Spinal cord (tissue), 10 donors: ENCODE measurements at places on chromosomes 12 and 14.
A peak's percentile ranks its signal among the peaks of the same experiment; 100 is the strongest.

- DNase-seq, result no peak
These were observed 153.8 kb downstream of the SLC35F4 start for GRCh38 chr14:57712102-57712501.

DNA sequence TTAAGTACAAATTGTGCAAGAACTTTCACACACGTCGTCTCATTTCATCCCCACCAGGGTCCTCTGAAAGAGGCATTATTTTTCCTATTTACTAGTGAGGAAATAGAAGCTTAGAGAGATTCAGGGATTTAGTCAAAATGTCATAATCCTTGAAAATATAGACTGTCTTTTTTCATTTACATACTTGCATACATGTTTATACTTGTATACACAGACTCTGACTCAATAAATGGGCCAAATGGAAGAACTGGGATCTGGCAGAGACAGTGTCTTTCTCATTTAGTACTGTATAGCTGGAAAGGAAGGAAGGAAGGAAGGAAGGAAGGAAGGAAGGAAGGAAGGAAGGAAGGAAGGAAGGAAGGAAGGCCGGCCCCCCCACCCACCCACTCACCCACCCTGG is 357.7 kb upstream of the SOX5 start:
- DNase-seq, result no peak

GRCh38 chr14:105201156-105201924 is 20.2 kb upstream of the NUDT14 start:
- no peak for DNase-seq

GRCh38 chr14:91232603-91233002 is 11.9 kb downstream of the GPR68 start:
- DNase-seq, result no peak

DNA sequence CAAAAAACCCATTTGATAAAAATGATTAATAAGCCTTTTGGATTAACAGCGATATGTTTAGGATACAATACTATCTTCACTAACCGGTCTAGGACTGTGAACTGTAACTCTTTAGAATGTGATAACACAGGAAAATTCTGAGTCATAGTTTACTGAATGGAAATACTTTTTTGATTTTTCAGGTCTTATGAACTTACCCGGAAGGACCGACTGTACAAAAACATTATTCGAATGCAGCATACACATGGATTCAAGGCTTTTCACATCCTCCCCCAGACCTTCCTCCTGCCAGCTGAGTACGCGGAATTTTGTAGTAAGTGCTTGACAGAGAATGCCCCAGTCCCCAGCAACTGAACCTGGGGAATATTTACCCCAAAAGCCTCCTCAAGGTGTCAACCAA is 29.0 kb downstream of the TTLL5 start:
- DNase-seq, result no peak

- DNase-seq, result peak; percentile 33
These were observed 44.8 kb downstream of the CPSF6 start for GRCh38 chr12:69284131-69284530.

GRCh38 chr12:93018610-93019009 is 89.5 kb upstream of the EEA1 start:
- DNase-seq, result no peak

DNA sequence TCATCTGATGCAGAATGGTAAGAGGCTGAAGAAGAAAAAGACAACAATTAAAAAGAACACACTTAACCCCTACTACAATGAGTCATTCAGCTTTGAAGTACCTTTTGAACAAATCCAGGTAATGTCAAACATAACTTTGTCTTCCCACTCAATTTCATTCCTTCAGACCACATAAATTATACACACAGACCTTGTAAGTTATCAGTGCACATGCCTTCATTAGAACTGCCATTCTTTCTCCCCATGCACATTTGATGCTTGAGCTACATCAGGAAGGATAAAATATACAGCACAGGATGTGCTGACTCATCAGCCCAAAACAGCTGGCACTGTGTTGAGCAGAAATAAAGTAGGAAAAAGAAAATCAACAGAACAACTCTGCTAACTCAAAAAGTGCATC is 246.7 kb downstream of the PAWR start:
- no peak for DNase-seq

- DNase-seq, result no peak
These were observed 41.7 kb downstream of the RASSF9 start for GRCh38 chr12:85794531-85794930.

- DNase-seq, result no peak
These were observed 31.3 kb upstream of the NR1H4 start for GRCh38 chr12:100442403-100442802.

DNA sequence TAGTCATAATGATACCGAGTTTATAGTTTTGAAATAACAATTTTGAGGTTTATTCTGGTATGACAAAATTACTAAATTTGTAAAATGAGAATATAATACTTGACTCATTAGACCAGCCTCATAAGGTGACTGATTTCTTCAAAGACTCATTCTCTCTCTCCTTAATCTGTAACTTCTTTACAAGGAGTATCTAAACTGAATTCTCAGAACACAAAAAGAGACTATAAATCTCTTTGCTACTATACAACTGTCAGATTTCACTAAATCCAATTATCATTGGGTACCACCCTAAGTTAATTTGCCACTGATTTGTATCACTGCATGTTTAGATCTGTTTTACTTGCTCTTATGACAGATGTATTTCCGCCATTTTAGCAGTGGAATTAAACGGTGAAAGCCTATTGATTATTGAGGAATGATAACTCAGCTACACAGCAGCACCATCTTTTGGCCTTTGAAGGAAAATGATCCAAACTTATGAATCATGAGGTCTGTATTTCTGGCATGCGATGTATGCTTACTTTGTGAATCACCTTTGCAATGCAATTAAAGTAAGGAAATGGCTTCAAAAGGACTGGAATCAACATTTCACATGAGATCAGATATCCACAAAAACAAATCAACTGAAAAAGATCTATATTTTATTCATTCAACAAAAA is 161.2 kb downstream of the RERGL start:
- no peak for DNase-seq

DNA sequence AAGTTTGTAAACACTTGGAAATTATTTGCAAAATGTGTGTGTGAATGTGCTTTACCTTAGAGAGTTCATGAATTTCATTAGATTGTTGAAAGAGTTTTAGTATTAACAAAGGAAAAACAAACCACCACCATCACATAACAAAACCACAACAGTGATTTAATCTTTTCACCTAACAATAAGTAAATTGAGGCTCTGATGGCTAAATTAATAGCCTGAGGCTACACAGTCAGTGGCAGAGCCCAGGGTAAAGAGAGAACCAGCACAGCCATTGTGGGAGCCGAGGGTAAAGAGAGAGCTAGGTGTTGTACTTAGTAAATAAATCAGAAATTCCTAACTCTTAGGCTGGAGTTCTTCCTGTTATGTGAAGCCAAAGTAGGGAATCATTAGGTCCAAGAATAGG is 51.2 kb upstream of the CAPRIN2 start:
- DNase-seq, result no peak

DNA sequence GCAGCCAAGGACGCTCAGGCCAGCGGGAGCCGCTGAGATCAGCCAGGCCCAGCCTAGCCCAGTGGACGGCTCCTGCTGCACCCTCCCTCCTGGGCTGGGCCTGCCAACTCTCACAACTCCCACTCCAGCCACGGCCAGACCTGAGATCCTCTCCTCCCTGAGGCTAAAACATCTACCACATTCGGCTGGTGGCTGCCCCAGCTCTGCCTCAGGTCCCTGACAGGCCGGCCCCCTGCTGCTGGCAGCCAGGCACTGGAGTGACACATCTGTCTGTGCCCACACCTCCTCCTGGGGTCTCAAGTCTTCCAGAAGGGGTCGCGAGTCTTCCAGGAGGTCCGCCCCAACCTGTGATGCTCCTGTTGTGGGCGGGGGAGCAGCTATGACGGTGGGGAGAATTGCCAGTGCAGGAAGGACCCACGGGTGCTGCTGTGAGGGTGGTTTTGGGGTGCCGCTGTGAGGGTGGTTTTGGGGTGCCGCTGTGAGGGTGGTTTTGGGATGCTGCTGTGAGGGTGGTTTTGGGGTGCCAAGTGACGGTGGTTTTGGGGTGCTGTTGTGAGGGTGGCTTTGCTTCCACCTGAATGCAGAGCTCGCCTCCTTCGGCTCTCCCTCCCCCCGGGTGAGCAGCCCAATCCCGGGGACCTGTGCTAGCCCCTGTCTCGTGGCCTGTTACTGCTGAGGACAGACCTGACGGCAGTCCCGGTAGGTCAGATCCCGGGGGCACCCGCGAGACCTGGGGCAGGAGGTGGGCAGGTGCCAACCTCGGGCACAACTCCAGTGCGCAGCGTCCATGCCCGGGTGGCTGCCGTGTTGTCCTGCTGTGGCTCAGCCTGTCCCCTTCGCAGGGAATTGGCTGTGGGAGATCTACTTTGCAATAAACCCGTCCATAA is 27.5 kb upstream of the C14orf180 start:
- no peak for DNase-seq

GRCh38 chr12:46886541-46887041 is 60.8 kb upstream of the SLC38A4 start:
- no peak for DNase-seq

- no peak for DNase-seq
These were observed 75.4 kb downstream of the PAPLN start for GRCh38 chr14:73312687-73313086.

DNA sequence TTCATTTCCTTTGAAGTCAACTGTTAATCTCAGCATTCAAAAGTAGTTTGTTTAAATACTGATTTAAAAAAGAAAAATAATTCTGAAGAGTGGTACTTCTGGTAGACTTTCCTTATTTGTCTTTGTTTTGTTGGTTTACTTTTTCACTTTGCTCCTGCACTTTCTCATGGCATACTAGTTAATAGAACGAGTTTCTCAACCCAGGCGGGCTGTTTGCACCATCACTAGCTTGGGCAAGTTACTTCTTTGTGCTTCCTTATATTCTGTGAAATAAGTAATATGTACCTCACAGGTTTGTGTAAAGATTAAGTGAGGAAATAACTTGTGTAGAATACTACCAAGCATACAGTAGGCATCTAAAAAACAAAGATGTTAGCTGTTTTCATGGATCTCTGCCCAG is 45.5 kb downstream of the SLC38A6 start:
- DNase-seq, result no peak

- DNase-seq, result no peak
These were observed 102.5 kb upstream of the BBS10 start for GRCh38 chr12:76450690-76451089.

GRCh38 chr12:69163681-69164362 is 75.5 kb upstream of the CPSF6 start:
- DNase-seq, result no peak

DNA sequence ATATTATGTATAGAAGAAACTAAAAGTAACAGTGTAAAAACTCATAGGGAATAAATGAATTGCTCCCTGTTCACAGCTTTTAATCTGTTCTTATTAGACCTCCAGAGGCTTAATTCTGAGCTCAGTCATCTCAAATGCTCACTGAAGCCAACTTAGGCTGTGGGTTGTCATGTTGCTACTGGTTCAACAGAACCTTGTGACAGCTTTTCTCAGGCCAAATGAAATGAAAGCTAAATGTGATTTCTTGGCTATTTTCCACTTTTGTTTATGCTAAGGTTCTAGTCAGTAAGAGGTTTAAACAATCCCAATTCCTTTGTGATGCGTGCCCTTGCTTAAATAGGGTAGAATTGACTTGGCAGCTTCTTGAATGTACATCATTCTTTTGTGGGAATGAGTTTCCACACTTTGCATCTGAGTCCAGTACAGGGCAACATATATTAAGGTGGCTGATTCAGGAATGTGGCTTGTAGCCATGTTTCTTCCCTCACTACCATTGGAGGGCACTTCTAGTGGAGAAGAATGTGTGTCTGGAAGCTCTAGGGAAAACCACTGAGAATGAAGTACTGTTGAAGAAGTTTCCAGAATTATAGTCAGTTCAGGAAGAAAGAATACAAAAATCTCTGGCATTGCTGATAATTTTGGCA is 156.4 kb downstream of the NEDD1 start:
- no peak for DNase-seq

DNA sequence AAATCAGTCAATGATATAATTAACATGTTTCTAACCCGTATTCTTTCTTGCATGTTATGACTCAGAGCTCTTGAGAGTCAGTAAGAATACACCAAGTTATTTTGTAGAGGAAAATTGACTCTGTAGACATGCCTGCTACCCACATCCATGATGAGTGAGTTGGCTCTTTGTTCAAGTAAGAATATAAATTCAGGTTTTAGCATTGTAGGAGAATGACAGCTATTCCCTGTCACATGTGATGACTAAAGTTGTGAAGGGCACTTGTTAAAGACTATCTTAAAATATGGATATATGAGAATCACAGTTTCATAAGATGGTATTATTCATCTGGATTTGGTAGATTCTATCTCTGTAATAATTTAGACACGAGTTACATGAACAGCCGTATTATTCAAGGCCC is 209.1 kb downstream of the CCDC59 start:
- no peak for DNase-seq

- no peak for DNase-seq
These were observed 52.0 kb downstream of the KCNMB4 start for GRCh38 chr12:70418101-70418500.

DNA sequence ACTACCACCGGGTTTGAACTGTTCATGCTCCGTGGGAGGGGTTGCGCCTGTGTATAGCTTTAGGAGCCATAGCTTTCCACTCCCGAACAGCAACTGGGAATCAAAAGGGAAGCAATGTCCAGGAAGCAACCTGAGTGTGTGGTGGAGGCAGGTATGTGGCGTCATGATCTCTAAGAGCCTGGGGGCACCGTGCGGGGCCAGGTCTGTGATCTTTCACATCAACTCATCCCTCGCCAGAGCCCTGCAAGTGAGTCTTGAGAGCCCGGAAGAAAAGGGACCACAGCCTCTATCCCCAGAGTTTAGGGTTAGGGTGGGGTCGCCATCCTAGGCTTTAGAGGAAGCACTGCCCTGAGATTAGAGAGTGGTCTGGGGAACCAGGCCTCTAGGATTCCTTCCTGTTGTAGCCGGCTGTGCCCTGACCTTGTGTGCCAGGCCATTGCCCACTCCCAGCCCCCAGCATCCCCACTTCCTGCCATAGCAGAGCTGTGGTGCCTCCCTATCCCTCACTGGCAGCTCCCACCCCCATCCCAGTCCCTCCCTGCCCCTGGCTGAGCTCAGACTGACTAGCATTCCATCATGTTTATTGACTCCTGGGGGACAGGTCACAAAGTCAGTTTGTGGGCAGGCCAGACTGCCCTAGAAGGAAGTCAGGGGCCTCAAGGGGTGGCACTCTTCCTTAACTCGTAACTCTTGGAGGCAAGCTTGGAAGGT is 745 bp upstream of the ADCY4 start:
- no peak for DNase-seq

DNA sequence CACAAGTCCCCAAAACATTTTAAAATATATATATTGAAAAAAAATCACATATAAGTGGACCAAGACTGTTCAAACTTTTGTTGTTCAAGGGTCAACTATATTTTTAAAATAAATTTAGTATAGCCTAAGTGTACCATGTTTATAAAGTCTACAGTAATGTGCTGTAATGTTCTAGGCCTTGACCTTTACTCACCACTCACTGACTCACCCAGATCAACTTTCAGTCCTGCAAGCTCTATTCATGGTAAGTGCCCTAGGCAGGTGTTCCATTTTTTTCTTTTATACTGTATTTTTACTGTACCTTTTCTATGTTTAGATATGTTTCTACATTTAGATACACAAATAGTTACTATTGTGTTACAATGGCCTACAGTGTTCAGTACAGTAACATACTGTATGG is 23.4 kb upstream of the TMTC1 start:
- DNase-seq, result no peak

- no peak for DNase-seq
These were observed 32.5 kb downstream of the FBXO34 start for GRCh38 chr14:55303691-55304145.

- no peak for DNase-seq
These were observed 442.5 kb downstream of the CCER1 start for GRCh38 chr12:90512518-90512917.
